Metanephros (tissue), 2 donors: ENCODE measurements at places on chromosomes 2 and 18. TPM values are rescaled to one million over a fixed set of nuclear protein-coding genes. Genes with fewer than 3 reads are reported as not detected.

Gene HOXD11
- 40.2 TPM for total RNA-seq

Gene LBX2
- 1.1 TPM for total RNA-seq

Gene RAPGEF4
- 17.5 TPM for total RNA-seq

Gene CD226
- total RNA-seq, result 2.9 TPM

Gene IL18R1
- total RNA-seq, result 4.3 TPM
